ENCODE measurements at places on chromosomes 3 and 15.

DNA sequence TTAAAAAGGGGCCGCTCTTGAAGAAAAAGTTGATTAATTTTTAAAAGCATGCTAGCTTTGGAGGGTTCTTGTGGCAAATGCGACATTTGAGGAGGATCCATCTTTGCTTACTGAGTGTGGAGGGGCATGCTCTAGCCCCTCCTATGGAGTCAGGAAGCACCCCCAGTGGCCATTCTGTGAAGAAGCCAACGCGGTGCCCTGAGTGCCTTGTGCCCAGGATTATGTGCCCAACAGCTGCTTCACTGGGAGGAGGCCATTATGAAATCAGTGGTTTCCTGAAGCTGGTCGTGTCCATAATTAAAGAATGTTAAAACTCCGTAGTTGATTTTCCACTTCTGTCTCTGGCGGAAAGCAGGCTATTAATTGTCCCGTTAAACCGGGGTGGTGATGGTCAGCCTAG lies 69.1 kb upstream of the TNFAIP8L3 start:
- DNase-seq: no peak

GRCh38 chr15:36951731-36952247 lies 148.6 kb downstream of the MEIS2 start:
- DNase-seq: no peak

GRCh38 chr3:71438071-71438685 lies 145.3 kb downstream of the FOXP1 start:
- DNase-seq: no peak

- peak; percentile 32 for DNase-seq
Observed at GRCh38 chr3:186360779-186361178, 1.3 kb downstream of the DGKG start.

- DNase-seq: peak; percentile 26
Observed at GRCh38 chr3:133410191-133410892, 10.5 kb downstream of the BFSP2 start.

- DNase-seq: no peak
Observed at GRCh38 chr15:34889476-34889875, 80.1 kb downstream of the AQR start.

GRCh38 chr3:168036619-168037018 lies 59.1 kb downstream of the GOLIM4 start:
- no peak for DNase-seq

DNA sequence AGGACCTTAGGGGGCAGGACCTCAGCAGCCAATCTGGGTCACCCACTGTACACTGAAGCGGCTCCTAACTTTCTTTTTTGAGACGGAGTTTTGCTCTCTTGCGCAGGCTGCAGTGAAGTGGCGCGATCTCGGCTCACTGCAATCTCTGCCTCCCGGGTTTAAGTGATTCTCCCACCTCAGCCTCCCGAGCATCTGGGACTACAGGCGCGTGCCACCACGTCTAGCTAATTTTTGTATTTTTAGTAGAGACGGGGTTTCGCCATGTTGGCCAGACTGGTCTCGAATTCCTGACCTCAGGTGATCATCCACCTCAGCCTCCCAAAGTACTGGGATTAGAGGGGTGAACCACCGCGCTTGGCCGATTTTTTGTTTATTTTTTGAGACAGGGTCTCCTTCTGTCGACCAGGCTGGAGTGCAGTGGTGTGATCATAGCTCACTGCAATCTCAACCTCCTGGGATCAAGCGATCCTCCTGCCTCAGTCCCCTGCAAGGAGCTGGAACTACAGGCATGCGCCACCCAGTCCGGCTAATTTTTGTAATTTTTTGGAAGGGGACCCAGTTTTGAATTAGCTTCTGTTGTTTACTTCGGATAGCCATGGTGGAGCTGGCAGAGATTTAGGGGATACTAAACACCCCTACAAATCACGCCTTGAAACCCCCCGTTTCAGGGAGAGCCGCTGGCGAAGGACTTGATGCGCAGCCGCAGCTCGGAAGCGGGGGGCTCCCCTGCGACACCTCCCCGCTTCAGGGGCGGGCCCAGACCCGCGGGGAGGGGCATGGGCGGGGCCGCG lies 1.5 kb upstream of the CLK3 start:
- DNase-seq: no peak

- DNase-seq: peak; percentile 5
Observed at GRCh38 chr3:174436367-174436766, 422.8 kb upstream of the NAALADL2 start.

Data from right kidney (tissue), 9 donors.